ENCODE measurements at places on chromosomes 13 and 19.

- no peak for DNase-seq
Measured at GRCh38 chr13:30831515-30831914, 74.6 kb upstream of the MEDAG start.

DNA sequence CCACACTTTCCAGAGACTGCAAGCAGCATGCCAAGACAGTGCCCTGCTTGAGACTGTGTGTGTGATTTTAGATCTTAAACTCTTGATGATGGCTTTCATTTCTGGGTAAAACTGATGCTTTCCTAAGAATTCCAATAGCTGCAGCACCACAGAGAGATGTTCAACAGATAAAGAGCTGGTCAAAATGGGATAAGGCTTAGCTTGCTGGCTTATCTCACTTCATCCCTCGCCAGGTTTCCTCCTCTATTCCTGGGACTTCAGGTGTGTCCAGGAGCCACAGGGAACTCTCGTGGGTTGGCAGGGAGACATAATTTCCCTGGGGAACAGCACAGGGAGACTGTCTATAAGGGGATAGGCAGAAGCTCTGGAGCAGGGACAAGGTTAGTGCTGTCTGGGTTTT lies 137.3 kb downstream of the KCTD15 start:
- DNase-seq, result no peak

DNA sequence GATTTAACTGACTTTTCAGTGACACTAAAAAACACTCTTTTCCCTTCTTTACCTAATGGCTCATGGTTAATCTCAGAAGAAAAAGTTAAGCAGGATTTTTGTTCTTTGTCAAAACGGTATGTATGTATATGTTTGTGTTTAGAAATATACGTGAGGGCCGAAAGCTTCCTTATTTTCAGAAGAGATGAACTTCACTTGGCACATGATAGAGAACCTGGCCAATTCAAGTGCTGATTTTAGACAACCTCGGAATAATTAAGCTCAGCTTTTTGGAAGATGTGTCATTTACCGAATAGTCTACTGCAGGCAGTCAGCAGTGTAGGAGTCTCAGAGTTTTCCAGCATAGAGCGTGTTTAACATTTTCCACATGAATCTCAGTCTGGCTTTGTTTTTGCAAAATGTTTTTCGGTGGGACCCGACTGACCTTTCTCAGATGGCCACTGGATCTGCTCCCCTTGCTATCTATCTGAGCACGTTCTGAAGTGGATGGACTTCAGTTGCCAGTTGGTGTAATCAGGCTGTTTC lies 4.6 kb downstream of the RNASEH2B start:
- DNase-seq, result no peak

- no peak for DNase-seq
Measured at GRCh38 chr13:94607056-94607455, 5.4 kb downstream of the GPR180 start.

DNA sequence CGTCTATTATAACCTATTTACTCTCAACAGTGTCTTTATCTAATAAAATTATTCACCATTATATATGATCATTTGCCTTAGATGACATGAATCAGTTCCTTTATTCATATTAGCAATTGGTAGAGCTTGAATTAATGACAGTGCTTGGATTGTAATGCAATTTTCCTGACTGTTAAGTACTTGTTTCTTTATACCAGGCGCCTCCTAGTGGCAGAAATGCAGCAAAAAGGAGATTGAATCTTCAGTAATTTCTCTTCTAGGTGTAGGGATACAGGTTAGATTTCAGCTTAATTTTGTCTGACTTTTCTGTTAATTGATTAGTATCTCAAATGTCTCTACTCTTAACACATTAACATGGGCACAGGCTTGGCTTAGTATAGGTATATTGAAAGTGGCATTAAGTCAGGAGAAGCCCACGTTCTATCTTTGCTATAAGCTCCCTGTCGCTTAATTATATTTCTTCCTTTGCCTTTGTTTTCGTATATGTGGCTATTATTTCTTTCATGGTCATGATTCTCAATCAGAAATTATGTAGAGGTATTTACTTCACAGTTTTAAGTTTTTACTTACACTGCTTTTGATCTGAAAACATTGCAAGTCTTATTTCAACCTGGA lies 9.1 kb upstream of the LHFPL6 start:
- no peak for DNase-seq

DNA sequence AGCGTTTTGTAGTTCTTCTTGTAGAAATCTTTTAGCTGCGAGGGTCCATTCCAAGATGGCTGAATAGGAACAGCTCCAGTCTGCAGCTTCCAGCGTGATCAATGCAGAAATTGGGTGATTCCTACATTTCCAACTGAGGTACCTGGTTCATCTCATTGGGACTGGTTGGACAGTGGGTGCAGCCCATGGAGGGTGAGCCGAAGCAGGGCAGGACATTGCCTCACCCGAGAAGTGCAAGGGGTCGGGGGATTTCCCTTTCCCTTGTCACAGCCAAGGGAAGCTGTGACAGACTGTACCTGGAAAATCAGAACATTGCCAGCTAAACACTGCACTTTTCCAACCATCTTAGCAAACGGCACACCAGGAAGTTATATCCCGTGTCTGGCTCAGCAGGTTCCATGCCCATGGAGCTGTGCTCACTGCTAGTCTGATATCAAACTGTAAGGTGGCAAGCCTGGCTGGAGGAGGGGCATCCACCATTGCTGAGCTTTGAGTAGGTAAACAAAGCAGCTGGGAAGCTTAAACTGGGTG lies 176.0 kb upstream of the SPRY2 start:
- no peak for DNase-seq

DNA sequence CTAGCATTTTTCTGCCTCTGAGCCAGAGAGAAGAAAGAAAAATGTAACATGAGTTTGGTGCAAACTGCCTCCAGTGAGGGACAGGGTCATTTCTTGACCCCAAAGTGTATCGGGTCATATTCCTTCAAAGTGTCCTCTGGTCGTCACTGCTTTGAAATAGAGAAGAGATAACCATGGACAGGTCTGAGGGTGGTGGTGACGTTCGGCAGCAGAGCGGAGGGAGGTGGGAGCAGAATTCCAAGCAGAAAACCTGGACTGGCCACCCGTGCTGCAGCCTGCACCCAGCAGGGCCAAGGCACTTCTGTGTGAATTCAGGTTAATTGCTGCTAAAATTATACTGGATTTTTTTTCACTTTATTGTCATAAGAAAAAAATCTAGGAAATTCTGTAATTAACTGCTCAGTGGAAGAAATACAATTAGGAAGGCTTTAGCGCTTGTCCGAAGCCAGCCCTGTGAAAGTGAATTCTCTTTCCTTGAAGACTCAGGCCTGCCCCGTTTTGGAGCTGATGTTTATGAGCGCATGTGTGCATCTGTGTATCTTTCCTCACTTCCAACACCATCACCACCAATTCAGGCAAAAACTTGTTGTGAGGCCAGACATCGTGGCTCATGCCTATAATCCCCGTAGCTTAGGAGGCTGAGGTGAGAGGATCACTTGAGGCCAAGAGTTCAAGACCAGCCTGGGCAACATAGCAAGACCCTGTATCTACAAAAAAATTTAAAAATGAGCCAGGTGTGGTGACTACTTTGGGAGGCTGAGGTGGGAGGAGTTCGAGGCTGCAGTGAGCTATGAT lies 37.9 kb upstream of the UBAC2 start:
- no peak for DNase-seq

DNA sequence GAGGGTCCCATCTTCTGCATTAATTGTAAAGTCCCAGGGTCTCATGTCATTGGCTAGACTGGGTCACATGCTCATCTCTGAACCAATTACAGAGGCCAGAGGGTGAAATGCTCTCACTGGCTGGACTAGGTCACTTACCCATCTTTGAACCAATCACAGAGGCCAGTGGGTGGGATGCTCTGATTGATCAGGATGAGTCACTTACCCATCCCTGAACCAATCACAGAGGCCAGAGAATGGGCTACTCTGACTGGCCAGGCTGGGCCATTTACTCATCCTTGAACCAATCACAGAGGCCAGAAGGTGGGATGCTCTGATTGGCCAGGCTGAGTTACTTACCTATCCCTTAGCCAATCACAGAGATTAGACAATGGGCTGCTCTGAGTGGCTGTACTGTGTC lies 5.3 kb downstream of the MISP start:
- no peak for DNase-seq

DNA sequence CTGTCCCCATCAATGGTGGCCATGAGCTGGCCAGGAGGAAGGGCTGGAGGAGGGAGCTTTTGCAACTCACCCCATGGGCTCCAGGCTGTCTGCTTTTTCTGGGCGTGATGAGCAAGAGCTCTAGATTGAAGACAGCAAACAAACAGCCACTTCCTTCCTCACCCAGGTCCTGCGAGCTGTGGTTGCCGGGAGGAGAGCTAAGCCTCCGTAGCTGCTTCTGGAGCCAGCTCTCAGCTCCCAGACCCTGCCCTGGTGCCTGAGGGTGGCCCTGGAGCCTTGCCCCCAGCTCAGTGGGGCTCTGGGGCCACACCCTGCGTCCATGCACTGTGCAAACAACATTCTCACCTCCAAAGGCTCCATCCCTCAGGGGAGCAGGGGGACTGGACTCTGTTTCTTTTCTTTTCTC lies 6.2 kb downstream of the MYO1F start:
- DNase-seq, result peak; percentile 85

DNA sequence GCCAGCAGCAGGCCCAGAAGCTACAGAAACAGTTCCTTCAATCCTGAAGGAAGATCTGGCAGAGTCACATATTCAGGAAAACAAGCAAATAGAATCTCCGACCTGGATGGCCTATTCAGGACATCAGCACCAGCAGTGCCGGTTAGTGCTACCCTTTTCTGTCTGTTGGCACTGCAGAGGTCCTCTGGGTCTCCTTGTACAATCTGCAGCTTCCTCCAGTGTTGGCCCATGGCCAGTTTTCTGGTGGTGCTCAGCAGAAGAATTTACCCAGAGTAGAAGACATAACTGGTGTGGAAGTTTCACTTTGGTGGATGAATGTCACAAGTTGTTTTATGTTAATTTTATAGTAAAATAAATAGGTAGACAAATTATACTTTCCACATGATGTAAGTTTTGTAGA lies 498.1 kb downstream of the COG6 start:
- no peak for DNase-seq

DNA sequence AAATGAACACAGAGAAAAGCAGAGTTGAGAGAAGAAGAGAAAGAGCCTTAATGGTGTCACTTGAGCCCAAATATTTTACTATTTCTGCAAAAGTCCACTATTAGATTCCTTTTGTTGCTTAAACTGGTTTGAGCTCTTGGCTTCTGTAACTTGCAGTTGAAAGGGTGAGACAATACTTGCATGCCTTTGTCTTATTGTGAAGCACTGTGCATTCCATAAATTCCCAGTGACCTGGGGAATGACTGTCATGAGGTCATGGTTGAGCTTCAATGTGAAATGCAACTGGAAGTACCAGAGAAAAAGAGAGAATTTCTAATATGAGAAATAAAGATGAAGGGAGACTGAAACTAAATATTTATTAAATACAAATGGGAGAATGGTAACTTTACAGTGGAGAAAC lies 310.9 kb downstream of the TDRD3 start:
- no peak for DNase-seq

GRCh38 chr13:113122550-113123225 lies at the start of gene F10:
Gene F10 (plus strand): TSS chr13:113122799. CDS start chr13:113122856, 57 bp downstream.
- no peak for DNase-seq

DNA sequence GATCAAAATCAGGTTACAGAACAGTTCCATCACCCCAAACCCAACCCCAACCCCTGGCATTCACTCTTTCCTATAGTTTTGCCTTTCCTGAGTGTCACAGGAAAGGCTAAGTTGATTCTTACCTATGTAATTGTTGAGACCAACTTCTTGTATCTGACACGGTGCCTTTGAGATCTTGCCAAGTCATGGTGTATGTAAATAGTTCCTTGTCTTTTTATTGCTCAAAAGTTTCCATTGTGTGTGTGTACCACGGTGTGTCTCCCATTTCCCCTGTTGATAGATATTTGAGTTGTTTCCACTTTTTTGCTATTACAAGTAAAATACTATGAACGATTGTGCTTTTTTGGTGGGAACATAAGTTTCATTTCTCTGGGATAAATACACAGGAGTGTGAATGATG lies 3.3 kb upstream of the IGFL2 start:
- no peak for DNase-seq

GRCh38 chr13:38824342-38824741 lies 137.5 kb downstream of the FREM2 start:
- no peak for DNase-seq

GRCh38 chr19:17806945-17807344 lies 12.0 kb downstream of the B3GNT3 start:
- no peak for DNase-seq

DNA sequence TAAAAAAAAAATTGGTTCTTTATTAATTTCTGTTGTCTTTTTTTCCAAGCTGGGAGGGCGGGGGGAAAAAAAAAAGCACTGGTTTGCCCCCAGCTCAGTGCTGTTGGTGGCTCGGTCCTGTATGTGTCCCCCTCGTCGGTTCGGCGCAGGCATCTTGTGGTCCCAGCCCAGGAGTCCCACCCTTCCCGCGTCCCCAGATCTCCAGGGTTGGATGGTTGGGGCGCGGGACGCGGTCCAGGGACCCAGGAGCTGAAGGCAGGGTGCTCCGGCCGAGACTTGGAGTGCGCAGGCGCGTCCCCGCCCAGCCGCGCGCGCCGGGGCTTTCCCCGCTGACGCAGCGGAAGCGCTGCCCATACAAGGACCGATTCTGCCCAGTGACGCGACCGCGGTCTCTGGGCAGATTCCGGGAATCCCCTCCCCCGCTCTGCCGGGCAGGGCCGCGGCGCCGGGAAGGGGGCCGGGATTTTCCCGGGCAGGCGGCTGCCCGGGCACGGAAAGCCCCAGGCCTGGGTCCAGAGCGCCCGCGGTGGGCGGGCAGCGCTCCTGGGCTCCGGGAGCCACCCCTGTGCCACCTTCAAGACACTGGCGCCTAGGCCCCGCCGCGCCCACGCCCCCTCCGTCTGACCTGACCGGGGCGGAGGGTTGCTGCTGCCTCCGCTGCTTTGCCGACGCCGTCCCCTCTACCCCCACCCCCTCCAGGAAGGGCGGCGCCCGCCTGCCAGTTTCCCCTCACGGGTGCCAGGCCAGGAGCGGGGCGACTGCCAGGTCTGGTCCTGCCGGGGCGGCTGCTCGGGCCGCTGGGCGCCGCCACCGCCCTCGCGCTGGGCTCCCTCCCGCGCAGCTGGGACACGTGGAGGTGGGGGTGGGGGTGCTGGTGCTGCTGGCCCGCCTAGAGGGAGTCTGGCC lies 2.3 kb downstream of the JUNB start:
- no peak for DNase-seq

GRCh38 chr13:28411831-28412353 lies 83.0 kb downstream of the FLT1 start:
- DNase-seq, result no peak

DNA sequence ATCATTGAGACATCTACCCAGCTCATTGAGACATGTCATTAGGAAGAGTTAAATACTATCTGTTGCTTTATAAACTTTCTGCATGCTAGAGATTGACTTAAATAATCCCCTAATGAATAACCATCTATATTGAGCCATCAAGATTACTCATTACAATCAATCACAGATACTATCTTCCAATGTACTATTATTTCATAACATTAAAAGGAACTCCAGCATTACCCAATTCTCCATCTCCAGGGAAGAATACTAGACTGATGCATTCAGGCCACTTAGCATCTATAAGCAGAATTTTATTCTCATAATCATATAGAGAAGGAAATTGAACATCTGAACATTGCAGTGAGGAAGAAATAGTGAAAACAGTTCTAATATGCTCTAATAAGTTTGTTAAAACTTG lies 8.0 kb downstream of the EPSTI1 start:
- DNase-seq, result no peak

GRCh38 chr13:45300190-45300985 lies 40.6 kb downstream of the TPT1 start:
- DNase-seq, result no peak

All from SIG-M5 (cell line).